ENCODE measurements at places on chromosomes 4 and X. TPM values are rescaled to one million over a fixed set of nuclear protein-coding genes. Genes with fewer than 3 reads are reported as not detected.

DNA sequence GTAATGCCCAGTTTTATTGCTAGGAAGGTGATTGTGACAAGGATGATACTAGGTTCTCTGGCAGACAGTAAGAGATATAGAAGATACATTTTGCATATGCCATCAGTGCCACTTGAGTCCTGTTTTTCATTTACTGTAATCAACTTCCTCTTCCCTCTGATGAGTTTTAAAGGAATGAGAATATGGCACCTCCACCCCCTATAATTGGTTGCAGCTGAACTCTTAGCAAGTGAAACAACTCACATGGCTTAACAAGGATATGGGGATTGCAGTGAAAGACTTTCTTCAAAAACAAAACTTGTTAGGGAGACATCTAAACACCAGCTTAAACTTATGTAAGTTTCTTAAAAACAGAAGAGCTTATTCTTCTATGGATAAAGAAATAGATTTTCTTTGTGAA, 90.0 kb downstream of the AREG start:
- DNase-seq, result no peak

DNA sequence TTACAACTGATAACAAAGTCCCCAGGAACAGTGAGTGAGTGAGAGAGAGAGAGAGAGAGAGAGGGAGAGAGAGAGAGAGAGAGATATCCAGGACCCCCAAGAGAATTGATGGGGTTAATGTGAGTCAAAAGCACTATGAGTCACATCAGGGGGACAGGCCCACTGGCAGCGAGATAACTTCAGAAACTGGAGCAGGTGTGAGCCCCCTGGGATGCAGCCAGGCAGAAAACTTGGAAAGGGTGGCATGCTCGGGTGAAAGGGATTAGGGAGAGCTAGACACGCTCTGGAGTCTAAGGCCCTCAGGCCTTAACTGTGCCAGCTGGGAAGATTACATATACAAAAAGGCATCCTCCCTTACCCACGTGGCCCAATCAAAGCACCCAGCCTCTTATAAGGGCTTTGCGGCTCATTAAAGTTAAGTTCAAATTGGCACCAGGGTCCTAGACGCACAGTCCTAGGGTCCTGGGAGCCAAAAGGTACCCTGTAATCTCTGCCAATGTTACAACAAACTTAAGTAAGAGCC, 841 bp downstream of the ACOT9 start:
- peak; percentile 75 for DNase-seq

GRCh38 chr4:64893205-64893604, 484.0 kb upstream of the TECRL start:
- DNase-seq, result no peak

- no peak for DNase-seq
Measured at GRCh38 chrX:37509349-37509748, 62.1 kb upstream of the LANCL3 start.

- peak; percentile 66 for DNase-seq
Measured at GRCh38 chr4:5827108-5828004, 65.5 kb downstream of the CRMP1 start.

GRCh38 chr4:8938623-8939022, 67.0 kb upstream of the HMX1 start:
- DNase-seq, result peak; percentile 5

DNA sequence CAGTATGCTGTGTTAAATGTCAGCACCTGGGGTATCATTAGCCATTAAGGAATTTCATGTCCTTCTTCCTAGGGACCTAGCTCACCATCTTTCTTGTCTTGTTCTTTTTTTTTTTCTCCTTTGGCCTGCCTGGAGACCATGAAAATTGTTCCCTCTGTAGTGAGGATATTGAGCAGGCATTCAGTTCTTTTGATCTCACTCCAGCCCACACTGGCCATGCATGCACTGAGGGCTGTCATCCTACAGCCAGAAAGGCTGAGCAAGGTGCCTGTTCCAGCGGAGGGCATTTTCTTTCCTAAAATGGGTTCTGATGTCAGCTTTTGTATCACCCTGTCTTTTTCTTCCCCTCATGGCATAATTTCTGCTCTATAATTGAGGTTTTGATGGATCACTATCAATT, 275.9 kb upstream of the HAND2 start:
- DNase-seq, result no peak

GRCh38 chr4:120466429-120466828, 399.8 kb upstream of the MAD2L1 start:
- DNase-seq, result no peak

- DNase-seq, result no peak
Measured at GRCh38 chr4:135204311-135204710, 1002.7 kb upstream of the PABPC4L start.

MAGEA9B gene
- not detected for total RNA-seq

Measured in osteoblast (primary cell).